Myocyte (in vitro differentiated cells): ENCODE measurements at places on chromosomes 7 and 10.

DNA sequence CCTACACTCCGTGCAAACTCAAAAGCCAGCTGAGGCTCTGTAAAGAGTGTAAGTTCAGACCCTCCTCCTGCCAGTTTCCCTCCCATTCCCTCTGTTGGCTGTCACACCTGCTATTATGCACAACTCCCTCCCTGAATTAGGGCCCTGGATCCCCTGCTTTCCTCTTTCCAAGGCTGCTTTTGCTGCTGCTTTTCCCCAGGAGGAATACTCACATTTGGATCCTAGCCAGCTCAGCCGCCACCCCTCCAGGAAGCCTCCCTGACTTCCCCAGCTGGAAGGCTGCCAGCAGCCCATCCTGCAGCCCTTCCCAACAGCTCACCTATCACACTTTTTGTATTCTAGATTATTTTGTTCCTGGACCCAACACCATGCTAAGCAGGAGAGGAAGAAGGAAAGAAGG lies 40.9 kb upstream of the WDR11 start:
- no peak for DNase-seq

- DNase-seq, result peak; percentile 97
Observed at GRCh38 chr10:63115732-63116383, 17.3 kb upstream of the NRBF2 start.

- no peak for DNase-seq
Observed at GRCh38 chr7:138948403-138948802, 32.8 kb downstream of the KIAA1549 start.

DNA sequence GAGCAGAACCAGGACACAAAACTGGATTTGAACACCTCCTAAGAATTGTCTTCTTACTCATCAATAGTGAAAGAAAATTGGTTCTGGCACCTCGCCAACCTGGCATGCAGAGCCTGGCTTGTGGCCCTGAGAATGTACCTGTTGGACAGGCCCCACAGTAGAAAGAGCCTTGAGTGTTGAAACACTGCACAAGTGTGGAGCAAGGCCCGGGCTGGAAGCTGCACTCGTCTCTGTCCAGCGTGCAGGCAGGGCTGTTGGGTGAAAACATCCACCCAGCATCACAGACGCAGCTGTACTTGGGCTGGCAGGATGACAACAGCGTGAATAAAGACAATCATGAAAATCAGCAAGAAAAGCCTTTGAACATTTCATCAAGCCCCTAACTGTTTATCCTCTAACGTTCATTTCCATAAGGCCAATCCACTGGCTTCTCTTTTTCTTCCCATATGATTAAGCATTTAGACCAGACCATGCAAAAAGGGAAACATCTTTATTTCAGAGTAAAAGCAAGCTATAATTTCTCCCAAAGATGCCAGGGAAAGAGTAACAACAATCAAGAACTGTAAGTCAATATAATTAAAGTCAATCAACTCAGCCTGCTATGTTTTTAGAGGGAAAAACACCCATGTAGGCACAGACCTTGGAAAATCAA lies 15.6 kb downstream of the CUBN start:
- DNase-seq, result peak; percentile 49

DNA sequence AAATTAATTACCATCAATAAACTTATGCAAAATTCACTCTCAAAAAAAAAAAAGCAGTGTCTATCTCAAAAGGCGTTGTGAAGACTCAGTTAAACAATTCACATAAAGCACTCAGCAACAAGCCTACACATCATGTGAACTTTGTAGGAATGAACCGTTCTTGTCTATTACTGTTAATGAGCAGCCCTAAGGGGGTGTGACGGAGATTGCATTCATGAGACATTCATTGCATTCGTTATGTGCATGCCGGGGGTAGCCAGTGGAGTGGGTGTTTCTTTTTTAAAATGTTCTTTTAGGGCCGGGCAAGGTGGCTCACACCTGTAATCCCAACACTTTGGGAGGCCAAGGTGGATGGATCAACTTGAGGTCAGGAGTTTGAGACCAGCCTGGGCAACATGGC lies 193.0 kb downstream of the PRPF18 start:
- no peak for DNase-seq

DNA sequence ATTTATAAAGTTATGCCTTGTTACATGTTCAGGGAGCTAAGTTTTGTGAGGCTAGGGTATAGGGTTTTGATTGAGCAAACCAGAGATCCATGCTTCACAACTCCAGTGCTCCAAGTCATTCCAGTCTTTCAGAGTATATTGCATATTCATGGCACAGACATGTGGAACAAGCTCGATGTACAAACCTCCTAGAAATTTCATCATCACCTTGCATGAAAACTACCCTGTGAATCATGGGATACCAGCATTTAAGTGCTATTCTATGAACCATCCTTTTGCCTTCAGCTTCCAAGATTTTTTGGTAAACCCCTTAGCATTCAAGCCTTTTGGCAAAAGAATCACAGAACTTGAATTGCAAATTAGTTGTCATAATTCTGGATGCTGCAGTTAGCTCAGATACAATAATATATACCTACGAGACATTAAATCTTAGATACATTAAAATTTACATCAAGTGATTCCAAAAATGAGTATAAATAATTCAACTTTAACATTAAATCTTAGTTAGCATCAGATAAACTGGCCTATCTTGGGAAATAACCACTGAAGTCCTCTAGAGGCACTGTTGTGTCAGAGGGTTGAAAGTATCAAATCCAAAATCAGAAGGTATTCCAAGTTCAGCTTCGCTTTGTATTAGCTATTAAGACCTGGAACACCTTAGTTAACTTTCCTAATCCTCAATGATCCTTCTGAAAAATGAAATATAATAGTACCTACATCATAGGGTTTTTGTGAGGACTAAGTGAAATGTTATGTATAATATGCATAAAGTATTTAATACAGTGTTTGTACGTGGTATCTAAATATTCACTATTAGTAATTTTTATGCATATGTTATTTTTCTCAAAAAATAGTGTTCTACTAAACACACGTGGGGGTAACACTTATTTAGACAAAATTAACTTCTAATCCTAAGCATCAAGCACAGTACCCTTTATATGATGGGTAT lies 55.5 kb upstream of the CABCOCO1 start:
- DNase-seq, result no peak

- DNase-seq, result no peak
Observed at GRCh38 chr7:70739646-70740210, 392.2 kb upstream of the GALNT17 start.

DNA sequence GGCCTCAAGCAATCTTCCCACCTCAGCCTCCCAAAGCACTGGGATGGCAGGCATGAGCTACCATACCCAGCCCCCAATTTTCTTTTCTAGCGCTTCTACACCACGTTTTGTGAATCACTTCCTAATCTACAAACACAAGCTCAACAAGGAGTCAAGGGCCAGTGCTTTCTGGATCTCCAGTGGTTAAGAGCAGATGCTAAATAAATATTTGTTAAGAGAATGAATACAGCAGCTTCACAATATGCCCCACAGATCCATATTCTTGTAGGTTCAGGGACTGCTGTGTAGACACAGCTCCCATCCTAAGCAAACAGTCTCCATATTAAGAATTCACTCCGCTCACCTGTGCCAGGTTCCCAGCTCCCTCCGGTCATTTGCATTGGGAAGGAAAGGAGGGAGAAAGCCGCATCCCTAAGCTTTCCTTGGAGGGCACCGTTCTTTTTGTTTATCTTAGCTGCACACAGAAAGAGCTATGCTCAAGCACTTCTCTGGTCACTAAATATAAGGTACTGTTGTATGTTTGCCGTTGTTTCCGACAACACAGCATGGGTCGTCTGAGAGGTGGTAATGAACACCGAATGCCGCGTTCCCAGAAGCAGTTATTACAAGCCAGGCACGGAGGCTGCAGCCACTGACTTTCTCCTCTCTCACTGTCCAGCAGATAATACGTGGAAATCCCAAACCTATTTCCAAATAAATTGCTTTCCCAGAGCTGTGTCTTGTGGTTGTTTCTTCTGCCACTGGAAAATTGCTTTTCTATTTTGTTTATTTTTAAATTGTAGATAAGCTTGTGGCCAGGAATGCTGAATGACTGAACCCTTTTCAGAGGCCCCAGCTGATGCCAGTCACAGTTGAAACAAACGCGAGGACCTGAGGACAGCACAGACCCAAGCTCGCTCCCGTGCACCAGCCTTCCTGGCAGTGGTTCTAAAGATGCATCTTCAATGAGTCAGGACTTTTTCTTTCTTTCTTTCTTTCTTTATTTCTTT lies 217.1 kb downstream of the PRPF18 start:
- no peak for DNase-seq

DNA sequence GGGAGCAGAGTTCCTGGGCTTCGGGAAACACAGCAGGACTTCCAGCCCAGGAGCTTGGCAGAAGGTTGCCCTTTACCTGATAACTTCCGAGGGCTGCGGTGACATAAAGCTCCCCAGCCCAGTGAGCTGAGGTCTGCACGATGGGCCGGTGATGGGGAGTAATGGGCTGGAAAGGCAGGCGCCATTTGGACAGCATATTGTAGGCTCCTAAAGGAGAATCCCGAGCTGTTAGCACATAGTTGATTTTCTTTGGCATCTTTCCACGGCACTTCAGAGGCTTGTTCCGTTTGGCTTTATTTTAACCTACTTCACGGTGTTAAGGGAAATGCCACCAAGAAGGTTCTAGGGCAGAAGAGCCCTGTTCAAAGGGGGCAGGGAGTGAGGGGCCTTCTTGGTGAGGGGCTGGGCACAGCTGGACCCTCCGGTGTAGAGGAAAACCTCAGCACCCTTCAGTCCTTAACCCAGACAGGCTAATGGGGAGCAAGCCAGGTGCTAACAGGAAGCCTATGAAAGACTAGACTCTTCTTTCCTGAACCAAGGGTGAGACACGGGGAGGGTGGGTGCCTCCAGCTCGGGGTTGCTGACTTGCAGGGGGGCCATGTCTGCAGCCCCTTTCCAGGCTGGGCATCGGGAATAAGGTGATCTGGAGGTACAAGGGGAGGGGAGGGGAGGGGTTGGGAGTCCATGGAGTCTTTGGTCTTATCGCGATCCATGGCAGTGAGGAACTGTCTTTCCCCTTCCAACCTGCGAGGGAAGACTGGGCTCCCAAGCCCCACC lies 347.7 kb downstream of the GLRX3 start:
- DNase-seq, result no peak

DNA sequence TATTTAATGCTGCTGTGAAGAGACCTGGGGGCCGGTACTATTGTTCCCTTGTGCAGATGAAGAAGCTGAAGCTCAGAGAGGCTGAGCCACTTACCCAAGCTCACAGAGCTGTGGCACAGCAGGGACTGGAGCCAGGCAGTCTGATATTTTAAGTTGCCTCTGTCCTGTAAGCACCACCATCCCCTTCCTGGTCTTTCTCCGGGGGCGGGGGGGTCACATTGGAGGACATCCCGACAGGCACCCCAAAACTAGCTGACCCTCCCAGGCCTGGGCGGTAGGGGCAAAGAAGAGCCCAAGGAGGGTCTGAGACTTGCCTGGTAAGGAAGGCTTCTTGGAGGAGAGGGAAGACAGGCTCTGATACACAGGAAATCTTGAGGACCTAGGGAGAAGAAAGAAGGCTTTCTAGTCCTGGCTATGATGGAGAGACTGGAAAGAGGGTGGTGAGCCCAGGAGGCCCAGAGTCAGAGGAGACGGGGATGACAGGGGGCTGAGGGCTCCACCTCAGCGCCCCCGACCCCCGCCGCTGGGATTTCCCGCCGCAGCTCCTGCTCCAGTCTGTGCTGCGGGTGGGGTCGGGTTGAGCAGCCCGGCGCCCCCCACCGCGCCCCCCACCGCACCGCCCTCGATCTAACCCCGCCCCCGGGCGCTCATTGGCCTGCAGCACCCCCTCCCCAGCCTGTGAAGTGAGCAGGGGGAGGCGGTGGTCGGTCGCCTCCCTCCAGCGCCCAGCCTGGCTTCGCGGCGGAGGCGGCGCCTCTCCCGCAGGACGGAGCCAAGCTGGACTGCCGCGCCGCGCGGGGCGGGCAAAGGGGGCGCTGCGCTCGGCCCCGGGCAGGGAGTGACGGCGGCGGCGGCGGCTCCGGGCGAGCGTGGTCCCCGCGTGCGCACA lies at the start of gene ADCYAP1R1:
TSS of gene ADCYAP1R1 (plus strand) at position 711 of the 889 bp plus-strand sequence. CDS start 10,957 bp downstream, outside the sequence.
- no peak for DNase-seq

- DNase-seq, result no peak
Observed at GRCh38 chr10:95377950-95378349, 87.1 kb upstream of the PDLIM1 start.

DNA sequence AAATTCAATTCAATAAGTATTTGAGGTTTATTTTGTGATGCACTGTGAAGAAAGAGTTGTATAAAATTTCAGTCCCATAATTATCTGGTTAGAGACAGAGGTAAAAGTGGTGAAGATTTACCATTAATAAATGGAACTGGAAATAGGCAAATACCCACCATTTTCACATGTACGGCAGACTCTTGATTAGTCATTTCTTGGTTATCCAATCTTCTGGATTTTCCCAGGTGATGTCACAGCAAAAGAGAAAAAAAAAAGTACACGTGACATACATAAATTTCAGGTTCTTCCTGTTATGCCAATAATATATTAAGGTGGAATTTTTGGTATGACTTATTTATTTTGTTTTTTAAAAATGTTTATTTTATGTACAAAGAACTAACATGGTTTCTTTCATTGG lies 26.8 kb downstream of the NT5C3A start:
- no peak for DNase-seq
